Brain microvascular endothelial cell (primary cell): ENCODE measurements at places on chromosomes 3 and 15.
A peak's percentile ranks its signal among the peaks of the same experiment; 100 is the strongest.

DNA sequence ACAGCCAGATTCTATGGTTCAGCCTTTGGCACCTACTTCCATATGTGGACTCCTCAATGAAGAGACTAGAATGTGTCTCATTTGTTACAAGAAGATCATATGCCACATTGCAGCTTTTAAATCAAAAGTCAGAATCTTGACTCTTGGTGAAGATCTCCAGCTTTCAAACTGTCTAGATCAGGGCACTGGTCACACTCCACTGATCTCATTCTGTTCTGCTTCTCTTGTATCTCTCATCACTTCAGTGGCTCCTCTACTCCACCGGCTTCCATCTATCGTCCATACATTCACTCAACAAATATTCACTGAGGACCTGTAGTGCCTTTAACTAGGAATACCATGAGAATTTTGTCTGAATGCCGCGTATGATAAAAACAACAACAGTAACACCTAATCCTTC is 203.3 kb upstream of the LPP start:
- no peak for DNase-seq

- peak; percentile 15 for DNase-seq
Measured at GRCh38 chr3:186609247-186609868, 3.5 kb upstream of the AHSG start.

GRCh38 chr15:32959077-32959476 is 235.4 kb downstream of the FMN1 start:
- peak; percentile 20 for DNase-seq

DNA sequence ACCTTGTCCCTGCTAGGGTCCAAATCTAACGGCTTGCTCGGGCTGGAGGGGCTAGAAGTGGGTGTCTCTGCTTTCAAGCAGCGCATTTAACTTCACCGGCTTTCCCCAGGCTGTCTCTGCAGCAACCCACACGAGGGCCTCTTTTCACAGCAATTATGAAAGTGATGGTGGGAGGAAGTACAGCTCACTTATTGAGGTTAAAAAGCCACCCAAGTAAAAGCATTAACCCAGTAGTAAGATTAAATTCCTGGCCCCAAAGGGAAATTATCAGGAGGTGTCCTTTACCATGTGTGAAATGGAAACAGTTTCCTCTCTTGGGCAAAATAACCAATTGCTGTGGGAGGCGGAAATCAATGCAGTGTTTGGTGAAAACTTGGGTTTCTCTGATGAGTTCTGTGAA is 41.1 kb downstream of the NGRN start:
- no peak for DNase-seq

DNA sequence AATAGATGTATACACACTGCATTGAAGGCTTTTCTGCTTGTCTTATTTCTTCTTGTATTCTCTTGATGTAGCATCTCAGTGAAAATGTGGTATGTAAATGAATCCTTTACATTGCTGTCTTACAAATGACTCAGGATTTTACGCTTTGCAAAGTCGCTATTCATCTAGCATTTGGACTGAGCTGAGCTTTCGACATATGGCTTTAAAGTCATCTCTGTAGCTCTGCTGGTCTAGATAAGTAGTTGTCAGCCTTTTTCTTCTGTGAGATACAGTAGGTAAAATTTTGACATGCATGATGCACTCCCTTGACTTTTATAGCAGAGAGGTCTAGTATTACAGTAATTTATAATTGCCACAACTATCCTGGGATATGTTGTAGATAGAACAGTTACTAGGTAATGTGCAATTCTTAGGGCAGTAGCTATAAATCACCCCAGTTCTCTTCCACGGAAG is 16.8 kb downstream of the MEF2A start:
- DNase-seq: no peak

- no peak for DNase-seq
Measured at GRCh38 chr15:83192742-83193141, 14.9 kb downstream of the HDGFL3 start.

- DNase-seq: no peak
Measured at GRCh38 chr15:41881550-41881919, 12.3 kb downstream of the SPTBN5 start.

GRCh38 chr3:102159810-102160451 is 274.9 kb upstream of the ZPLD1 start:
- no peak for DNase-seq

DNA sequence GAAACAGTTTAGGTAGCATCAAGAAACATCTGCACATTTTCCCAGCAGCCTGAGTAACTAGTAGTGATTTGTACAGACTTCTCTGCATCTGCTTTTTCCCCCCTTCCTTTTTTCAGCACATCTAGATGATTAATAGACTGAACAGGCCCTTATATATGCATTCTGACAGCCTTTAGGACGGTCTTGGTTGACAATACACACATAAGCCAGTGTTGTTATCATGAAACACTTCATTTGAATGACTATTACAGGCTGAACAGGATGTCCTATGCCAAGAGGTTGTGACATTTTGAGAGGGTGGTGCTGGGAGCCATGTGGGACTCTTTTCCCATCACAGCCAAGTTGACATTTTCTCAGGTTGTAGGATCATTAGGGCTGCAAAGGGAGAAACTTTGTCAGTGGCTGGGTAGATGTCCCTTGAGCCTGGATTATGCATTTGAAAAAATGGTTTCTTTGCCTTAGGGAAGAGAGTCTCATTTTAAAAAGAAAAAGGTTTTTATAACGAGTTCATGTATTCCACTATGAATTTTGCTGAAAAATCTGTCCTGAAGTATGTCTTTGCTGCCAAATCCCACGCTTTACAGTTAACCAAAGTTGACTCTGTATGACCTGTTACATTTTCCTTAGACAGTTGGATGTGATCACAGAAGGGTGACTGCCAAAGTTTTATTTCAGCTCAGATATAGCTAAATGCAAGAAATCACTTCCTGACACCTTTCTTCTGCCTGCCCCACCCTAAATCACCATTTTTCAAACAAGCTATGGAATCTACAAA is 73.7 kb downstream of the FILIP1L start:
- DNase-seq: peak; percentile 65

- no peak for DNase-seq
Measured at GRCh38 chr15:90189781-90190467, 11.2 kb upstream of the SEMA4B start.

GRCh38 chr3:187025656-187026316 is 95.5 kb downstream of the ST6GAL1 start:
- no peak for DNase-seq

- no peak for DNase-seq
Measured at GRCh38 chr3:42500909-42501308, 1.5 kb upstream of the VIPR1 start.

- no peak for DNase-seq
Measured at GRCh38 chr15:80479191-80479590, 75.0 kb downstream of the ARNT2 start.

GRCh38 chr3:9020426-9020825 is 57.2 kb upstream of the RAD18 start:
- DNase-seq: no peak

- DNase-seq: no peak
Measured at GRCh38 chr3:101633186-101633585, 43.7 kb downstream of the ZBTB11 start.

DNA sequence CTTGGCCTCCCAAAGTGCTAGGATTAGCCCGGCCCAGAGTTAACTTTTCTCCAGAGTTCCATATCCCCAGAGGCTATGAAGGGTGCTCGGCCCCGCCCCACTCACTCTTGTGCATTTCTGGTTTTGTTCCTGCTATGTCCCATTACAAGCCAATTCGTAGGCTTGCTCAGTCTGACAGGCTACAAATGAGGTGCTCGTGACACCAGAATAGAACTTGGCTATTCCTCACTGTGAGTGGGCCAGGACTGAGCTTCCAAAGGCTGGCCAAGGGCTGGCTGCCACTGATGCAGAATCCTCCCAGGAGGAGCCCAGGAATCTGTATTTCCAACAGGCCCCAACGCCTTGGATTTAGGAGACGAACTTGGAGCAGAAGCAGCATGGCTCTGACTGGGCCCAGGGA is 282.7 kb upstream of the C2CD4B start:
- DNase-seq: no peak

DNA sequence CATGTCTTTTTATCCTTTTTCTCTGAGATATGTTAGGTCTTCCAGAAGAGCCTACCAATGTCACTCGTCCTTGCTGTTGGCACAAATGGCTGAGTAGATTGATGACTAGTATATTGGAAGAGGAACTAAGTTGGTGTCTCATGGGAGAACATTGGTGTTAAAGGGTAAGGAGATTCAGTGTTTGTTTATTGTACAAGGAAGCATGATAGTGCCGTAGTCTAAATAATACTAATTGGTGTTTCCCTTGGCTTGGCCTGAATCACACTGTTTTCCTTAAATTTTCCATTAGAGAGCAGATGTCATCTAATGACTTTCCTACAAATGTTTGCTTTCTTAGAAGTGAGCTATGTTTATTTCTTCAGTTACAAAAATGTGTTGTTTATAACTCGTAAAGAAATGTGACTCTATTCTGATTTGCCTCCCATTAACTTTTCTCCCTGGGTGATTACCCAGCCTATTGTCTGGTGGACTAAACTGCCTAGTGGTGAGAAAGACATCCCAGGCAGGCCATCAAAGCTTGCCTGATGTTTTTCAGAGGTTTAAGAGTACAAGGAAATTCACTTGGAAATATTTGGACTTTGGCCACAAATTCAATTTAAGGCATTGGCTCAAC is 28.7 kb downstream of the ADAMTSL3 start:
- DNase-seq: no peak

DNA sequence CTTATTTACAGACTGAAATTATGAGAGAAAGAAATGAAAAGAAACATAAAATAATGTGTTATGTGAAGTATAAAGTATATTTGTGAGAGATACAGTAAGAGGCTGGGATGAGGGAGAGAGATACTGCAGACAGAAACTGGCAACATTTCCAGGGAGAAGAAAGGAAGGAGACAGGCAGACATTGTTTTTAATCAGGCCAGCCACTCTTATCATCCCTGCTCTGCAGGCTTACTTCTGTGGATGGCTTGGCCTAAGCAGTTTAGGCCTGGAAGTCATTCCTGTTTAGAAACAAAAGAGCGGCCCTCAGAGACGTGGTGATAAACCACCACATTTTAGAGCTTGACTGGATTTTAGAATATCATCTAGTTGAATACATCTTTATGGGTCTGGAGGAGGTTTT is 12.4 kb downstream of the PCCB start:
- DNase-seq: no peak

GRCh38 chr3:136954980-136955780 is 2.6 kb upstream of the IL20RB start:
- no peak for DNase-seq

DNA sequence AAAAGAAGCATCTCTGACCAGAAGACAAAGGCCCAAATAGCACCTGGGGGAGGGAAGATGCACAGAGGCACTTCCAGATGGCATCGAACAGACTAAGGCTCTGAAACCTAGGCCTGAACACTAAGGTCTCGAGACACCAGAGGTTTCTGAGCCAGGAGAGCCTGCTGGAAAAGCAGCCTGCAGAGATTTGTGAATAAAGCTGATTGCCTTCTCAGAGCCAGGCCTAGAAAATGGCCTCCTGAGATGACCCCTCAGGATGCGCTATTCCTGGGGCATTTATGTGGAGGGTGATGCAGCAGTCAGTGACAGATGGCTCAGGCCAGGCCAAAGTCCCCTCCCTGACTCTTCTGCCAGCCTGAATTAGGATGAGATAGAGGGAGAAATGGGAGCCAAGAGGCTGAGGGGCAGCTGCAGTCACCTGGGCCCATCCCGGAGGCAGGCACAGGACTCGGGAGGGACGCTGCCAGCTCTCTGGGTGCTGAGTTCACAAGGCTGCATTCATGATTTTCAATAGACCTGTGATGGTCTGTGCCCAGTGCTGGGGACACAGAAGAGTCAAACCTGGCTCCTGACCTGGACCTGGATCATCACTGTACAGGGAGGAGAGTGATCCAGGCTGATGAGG is 6.9 kb downstream of the PRSS50 start:
- no peak for DNase-seq

DNA sequence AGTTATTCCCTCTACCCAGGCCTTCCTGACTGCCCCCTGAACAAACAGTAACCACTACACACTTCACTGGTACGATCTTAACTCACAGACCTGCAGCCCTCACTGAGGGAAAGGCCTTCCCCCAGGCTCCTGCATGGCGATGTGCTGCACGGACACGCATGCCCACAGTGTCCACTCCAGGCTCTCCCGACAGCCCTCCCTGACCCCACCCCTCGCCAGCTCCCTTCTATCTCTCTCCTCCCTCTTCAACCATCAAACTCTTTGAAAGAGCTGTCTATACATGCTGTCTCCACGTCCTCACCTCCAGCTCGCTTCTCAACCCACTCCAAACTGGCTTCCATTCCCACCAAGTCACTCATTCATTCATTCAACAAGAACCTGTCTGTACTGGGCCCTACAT is 3.9 kb downstream of the SCN5A start:
- no peak for DNase-seq

- no peak for DNase-seq
Measured at GRCh38 chr15:70562906-70563305, 200.5 kb downstream of the UACA start.

GRCh38 chr15:33866101-33866737 is 102.1 kb upstream of the CHRM5 start:
- no peak for DNase-seq

GRCh38 chr3:146854523-146854922 is 249.4 kb upstream of the PLSCR5 start:
- DNase-seq: no peak

GRCh38 chr15:46620392-46621013 is 985.7 kb downstream of the SQOR start:
- no peak for DNase-seq

DNA sequence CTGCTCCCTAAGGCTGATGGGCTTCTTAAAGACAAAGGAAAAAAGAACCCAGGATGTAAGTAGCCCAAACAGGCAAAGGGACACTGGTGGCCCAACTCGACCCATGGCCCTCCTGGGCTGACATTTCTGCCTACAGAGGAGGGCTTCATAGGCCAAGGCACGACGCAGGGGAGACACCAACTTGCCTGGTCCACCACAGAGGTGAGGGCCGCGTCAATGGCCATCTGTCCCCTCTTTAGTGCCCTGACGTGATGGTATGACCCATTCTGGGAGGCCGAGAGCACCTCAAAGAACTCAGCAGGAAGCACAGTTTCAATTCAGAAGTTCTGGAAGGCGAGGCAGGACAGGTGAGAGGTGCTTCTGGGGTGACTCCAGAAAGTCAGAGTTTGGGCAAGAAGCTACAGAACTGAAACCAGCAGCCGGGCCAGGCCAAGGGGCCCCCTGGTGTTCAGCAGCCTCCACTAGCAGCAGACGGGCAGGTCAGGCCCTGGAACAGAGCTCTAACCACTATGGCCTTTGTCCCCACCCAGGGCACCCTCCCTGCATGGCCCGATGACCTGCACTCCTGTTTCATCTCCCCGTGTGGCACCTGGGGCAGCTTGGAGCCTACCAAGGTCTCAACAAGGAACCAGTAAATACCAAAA is 45.1 kb downstream of the HMCES start:
- DNase-seq: no peak

- no peak for DNase-seq
Measured at GRCh38 chr3:187839422-187839821, 94.2 kb upstream of the BCL6 start.

- peak; percentile 33 for DNase-seq
Measured at GRCh38 chr3:87792534-87793336, 266.1 kb downstream of the CGGBP1 start.
